NCI-H2171 (cell line): ENCODE measurements at places on chromosomes 2 and 18.

- no peak for DNase-seq
Observed at GRCh38 chr2:46170026-46170425, 127.2 kb upstream of the EPAS1 start.

DNA sequence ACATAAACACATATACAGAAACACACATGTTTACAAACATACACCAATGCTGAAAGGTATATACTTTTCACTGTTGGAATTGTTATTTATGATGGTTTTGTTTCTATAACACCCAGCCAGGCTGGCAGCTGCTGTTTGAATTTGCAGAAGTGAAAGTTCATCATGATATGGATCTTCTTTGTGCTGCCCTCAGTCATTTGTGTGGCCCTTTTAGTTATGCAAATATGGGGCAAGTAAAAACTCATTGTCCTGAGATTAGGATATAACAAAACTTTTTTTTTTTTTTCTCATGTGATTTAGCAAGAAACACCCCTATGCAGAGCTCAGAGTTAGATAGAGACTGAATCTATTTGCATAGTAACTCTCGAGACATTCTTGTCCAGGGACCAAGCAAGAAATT is 714.1 kb downstream of the KCNJ3 start:
- no peak for DNase-seq

DNA sequence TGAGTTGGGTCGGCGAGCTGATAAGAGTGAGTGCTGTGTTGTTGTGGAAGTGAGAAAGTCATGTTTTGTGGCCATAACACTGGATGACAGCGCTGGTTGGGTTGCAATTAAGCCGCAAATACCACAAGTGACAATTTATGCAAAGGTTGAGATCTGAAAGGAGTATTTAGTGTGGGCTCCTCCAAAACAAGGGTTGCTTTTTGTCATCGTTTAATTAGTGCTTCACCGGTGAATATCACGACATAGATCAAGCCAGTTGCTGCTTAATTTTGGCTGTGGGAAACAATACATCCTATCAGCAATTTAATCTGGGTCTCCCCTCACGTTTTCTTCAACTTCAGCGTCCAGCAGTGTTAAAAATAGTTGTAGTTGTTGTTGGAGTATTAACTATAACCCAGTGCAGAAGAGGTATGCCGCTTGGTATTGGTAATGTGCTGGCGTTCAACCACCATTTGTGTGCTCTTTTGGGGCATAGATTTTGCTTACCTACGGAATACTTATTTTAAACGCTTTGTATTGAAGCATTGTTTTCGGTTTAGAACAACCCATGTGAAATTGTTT is 662 bp downstream of the ACVR2A start:
- no peak for DNase-seq

GRCh38 chr18:11283479-11284161 is 134.3 kb upstream of the PIEZO2 start:
- DNase-seq, result no peak

DNA sequence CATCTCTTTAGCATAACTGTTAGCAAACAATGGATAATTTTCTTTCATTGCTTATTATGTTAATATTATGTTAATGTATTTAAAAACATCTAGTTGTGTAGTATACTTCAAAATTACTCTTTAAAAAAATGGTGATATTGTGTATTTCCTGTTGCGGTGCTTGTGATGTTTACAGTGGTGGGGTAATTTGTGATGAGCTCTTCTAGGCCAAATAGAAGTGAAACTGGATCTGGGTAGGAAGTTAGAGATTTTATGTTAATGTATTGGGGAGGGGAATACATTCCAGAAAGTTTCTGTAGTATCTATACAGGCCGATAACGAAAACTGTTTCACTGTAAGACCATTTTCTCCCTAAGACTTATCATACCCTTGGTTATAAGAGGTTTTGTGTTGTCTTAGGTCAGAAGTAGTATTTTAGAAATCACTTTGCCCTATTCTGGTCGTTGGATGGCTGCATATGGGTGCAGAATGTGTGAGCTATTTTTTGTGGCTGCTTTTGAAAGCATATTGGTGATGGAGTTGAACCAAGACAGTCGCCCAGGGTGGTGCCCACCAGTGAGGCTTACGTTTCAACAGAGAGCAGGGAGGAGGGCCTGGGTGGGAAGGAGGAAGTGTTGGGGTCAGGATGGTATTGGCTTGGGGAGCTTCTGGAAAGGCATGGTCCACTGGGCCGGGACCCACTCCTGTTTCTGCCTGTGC is 5.8 kb downstream of the TSHZ1 start:
- no peak for DNase-seq

GRCh38 chr2:74385396-74385795 is 5.3 kb upstream of the DCTN1 start:
- DNase-seq, result no peak

DNA sequence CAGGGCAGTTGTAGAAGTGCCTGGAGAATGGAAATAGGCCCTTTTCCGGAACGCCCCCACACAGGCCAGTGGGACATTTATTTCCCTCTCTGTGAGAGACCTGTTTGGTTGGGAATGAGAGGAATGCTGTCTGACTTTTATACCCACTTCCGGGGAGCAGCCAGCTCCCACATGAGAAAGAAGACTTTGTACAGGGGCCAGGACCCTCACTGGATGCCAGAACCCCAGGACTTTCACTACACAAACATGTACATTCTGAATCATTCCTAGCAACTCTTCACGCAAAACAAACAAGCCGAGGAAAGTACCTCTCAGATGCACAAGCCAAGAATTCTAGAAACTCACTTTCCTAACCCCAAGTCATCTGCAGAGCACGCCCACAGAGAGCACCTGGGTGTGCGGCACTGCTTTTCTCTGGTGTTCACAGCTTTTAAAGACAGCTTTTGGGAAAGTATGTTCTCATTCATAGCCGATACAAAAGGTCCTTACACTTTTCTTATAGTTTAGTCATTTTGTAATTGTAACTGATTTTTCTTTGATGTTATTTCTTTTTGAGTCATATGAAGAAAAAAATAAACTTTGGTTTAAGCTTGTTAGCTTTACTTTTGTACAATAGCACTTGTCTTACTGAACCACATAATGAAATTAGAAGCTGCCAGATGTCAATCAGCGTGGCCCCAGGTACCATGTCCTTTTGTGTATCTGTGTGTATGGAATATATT is 856.1 kb upstream of the ID2 start:
- DNase-seq, result no peak

DNA sequence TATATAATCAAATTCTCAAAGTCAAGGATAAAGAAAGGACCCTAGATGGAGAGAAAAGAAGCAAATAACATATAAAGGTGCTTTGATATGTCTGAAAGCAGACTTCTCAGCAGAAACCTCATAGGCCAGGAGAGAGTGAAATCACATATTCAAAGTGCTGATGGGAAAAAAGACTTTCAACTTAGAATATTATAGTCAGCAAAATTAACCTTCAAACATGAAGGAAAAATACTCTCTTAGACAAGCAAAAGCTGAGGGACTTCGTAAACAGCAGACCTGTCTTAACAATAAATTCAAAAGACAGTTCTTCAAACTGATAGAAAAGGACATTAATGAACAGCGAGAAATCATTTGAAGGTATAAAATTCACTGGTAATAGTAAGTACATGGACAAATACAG is 107.2 kb upstream of the KCNH7 start:
- DNase-seq, result no peak

DNA sequence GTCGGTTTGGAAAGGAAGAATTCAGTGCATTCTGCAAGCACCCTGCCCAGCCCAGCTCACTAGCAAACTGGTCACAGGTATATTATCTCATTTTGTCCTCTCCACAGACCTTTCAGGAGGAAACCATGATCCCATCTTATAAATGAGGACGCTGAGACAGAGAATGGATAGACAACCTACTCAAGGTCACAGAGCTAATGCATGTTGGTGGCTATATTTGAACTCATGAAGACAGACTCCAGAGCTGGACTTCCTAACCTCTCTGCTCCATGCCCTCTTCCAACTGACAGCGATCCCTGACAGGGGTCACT is 29.5 kb downstream of the SERPINB5 start:
- no peak for DNase-seq

GRCh38 chr18:74454279-74454751 is 2.8 kb downstream of the DIPK1C start:
- no peak for DNase-seq

- no peak for DNase-seq
Observed at GRCh38 chr18:23143815-23144261, 8.6 kb downstream of the CABLES1 start.

GRCh38 chr2:217820091-217820819 is 182.5 kb downstream of the TNS1 start:
- DNase-seq, result no peak

DNA sequence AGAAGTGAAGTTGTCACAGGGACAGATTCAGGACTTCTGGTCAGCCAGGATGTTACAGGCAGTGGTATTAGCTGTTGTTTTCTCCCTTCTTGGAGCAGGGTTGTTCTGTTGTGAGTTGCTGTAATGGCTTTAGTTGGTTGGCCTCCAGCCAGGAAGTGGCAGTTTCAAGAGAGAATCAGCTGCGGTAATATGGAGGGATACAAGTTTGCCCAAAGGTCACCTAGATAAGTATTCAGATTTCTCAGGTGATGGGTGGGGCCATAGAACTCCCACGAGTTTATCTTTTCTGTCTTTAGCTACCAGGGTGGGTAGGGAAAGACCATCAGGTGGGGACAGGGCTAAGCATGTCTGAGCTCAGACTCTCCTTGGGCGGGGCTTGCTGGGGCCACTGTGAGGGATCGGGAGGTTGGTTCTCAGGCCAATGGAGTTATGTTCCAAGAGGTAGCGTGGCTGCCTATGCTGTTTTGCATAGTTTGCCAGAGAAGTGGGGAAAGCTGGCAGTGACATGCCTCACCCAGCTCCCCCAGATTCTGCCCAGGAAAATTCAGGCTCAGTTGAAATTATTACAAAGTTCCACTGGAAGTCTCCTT is 640.4 kb upstream of the CHAC2 start:
- no peak for DNase-seq

GRCh38 chr2:223647258-223647952 is 45.2 kb upstream of the SCG2 start:
- DNase-seq, result no peak

DNA sequence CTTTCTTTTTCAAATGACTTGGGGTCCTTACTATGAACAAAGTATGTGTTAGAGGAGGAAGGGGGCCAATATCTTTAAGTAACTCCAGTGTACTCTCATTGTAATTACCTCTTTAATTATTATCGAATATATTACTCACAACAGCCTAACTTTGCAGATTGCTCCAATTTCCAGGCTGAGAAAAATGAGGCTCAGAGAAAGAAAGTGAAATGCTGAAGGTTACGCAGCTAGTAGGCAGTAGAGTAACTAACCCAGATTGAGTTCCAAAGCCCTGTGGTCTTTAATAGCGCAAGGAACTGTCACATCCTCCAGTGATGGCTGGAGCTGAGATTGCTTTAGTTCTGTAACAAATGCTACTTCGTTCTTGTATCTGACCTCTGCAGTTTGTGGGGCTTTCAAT is 2.2 kb upstream of the GYPC start:
- DNase-seq, result no peak

DNA sequence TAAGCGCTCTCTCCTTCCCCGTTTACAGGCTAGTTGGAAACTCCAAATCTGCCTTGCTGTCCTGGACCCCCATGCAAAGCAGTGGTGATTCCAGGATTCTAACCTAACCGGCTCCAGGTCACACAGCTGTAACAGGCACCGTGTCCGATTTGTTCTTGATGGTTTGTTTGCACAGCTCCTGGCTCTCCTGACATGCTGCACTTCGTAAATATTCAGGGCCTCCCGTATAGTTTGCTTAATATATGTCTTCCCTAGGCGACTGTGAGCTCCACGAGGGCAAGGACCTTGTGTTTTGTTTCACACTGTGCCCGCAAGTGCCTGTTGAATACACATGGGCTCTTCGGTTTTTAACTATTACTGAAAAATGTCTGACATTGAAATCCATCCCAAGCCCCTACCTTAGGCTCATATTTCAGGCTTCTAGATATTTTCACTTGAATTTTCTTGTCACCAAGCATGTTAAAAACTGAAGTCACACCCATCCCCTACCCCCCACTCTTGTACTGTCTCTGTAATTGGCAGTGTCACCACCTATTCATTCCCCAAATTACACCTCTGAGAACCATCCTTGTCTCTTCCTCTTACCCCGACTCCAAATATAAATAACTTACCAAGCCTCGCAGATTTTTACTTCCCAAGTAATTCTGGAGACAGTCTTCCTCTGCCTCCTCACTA is 1.0 kb upstream of the PUM2 start:
- no peak for DNase-seq

- no peak for DNase-seq
Observed at GRCh38 chr2:58387701-58388100, 146.6 kb upstream of the FANCL start.

- DNase-seq, result no peak
Observed at GRCh38 chr2:235734688-235735231, 240.9 kb downstream of the AGAP1 start.
